ENCODE measurements at places on chromosomes 2 and 18. TPM values are rescaled to one million over a fixed set of nuclear protein-coding genes. Genes with fewer than 3 reads are reported as not detected.

- DNase-seq, result peak; percentile 32
These were observed 211.9 kb downstream of the RBM43 start for GRCh38 chr2:151049746-151050145.

DNA sequence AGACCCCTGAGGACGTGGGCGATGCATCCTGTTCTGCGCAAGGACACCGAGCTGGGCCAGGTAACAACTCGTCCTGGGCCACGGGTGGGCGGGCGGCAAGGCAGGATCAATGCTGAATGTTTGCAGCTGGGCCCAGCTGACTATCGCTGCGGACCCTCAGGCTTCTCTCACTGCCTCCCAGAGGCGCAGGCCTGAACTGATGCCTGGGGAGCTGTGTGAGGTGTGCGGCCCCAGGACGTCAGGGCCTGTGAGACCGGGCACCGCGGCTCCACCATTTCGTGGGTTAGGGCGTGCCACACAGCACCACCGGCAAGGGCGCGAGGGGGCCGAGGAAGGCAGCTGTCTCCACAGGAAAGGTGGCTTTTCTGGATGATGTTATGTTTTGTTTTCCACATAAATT lies 307.4 kb downstream of the NDUFA10 start:
- DNase-seq, result no peak

DNA sequence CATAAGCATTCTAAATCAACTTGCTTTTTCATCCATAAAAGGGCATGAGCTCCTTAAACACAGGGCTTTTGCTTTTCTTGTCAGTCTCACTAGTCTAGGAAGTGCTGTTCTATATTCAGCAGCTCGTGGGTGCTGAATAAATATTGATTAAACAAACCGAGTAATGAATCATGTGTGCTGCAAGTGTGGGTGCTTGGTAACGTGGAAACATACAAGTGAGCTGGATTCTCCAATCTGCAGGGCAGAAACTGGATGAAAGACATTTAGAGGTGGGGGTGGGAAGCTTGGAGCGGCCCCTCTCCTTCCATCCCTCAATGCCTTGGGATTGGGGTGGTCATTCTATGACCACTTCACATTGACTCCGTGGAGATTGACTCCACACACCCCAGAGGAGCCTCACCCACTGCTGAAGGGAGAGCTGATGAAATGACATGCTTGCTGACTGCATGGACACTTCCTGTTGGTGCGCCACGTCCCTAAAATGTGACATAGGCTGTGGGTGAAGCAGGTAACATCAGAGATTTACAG lies 114.6 kb downstream of the DOCK10 start:
- no peak for DNase-seq

- no peak for DNase-seq
These were observed 157.9 kb upstream of the TTC39C start for GRCh38 chr18:23856466-23857163.

DNA sequence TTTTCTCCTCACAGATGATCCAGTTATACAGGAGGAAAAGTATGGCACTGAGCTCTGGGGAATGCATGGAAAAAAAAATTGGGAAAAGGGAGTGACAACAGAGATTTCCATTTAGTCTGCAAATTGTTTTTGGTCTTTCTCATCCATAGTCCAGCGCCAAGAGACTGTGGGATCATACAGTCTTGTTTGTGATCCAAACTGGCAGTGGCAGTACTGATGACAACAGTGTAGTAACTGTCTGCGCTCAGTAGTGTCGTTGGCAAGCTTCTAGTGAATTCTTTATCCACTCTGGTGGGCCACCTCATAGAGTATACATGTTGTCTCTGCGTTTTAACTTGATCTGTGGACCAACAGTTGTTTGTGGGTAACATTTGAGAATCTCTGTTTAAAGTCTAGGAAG lies 37.9 kb downstream of the GALNT1 start:
- no peak for DNase-seq

- DNase-seq, result no peak
These were observed 6.2 kb downstream of the ASAP2 start for GRCh38 chr2:9212661-9213411.

DNA sequence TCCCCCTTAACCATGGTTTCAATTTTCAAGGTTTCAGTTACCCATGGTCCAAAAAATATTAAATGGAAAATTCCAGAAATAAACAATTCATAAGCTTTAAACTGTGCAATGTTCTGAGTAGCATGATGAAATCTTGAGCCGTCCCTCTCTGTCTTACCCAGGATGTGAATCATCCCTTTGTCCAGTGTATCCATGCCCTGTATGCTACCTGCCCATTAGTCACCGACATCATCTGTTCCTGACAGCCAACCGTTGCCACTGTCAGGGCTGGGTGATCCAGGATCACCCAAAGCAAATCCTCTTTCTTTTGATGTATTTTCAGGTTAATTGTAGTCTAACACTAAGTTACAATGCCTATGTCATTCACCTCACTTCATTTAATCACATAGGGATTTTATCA lies 15.7 kb upstream of the OLA1 start:
- DNase-seq, result peak; percentile 76

- DNase-seq, result peak; percentile 14
These were observed 41.2 kb downstream of the RALBP1 start for GRCh38 chr18:9516437-9517064.

DNA sequence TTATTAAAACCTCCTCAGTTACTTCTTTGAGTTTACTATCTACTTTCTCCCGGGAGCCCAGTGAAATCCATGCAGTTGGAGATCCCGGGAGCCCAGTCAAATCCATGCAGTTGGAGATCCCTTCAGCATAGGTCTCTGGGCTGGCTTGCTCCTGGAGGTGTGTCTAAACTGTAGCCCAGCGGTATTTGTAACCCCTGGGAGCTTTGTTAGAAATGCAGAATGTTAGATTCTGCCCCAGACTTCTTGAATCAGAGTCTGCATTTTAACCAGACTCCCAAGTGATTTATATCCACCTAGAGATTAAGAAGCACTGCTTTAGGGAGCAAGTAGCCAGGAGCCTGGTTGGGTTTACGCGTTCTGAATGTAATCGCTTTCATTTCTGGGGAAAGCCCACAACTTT lies 54.5 kb downstream of the ARHGAP28 start:
- no peak for DNase-seq

DNA sequence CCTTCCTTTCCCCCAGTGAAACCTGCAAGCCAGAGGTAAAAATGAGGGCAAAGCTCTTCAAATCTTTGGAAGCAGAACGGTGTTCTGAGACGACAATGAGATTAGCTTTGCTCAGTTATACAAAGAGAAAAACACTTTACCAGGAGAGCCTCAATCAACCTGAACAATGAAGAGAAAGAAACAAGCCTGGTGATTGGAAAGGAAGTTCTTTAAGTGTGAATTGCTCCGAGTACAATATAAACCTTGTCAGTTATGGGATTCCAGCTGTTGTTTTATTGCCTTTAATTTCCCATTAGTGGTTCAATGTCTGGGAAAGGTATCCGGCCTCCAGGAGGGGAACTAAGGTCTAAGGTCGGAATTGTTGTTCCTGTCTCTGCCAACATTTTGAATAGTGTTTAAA lies 901.6 kb downstream of the EPHA4 start:
- DNase-seq, result no peak

GRCh38 chr2:128498589-128498988 lies 179.9 kb upstream of the HS6ST1 start:
- DNase-seq, result no peak

DNA sequence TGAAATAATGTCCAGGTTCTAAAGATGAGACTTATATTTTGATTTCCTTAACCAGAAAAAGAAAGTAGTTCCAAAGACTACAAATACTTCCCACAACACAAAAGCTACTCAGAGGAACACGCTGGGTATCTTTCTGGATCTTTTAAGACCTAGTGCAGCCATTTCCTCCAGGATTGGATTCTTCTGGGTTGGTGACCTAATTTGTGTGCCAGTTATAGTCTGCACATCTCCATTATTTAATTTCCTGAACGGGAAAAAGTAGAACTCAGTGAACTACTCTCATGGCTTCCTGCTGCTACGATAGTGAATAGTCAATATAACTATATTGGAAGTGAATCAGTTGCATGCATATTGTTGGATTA lies 1.5 kb downstream of the TMEM87B start:
- no peak for DNase-seq

DNA sequence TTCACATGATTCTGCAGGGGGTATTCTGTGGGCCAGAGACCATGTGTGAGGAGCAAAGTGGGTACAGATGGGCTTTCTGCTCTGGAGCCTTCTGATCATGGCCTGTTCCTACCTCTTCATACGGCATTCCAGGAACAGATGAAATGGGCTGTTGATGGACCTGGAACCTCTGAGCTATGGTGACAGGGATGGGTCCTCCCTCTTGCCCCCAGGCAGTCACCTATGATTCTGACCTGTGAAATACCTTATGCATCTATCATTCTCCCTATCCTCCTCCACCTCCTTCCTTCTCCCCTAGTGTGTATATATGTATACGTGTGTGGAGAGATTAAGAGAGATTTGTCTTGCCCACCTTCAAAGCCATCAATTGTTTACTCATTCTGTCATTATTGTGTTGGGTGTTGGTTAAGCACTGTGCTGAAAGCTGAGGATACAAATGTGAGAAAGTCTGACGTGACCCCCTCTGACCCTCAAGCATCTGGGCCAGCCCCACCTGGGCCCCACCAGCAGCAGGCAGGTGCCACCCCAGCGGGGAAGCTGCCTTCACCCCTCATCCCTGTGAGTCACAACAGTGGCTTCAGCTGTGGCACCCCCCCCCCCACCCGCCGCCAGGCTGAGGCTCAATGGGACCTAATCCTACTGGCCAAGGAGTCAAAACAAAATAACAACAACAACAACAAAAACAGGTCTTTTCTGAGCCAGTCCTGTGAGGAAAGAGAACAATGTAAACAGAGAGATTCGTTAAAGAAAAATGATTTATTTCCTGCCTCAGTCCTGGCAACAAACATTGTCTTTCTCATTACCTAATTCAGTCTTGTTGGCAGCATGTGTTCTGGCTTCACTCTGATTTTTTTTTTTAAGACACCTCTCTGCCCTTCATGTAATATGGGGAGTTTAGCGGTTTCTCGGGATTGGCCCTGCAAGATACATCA lies 103.8 kb upstream of the CDC42EP3 start:
- DNase-seq, result no peak

GRCh38 chr18:48817021-48817461 lies 133.7 kb downstream of the SMAD7 start:
- no peak for DNase-seq

DNA sequence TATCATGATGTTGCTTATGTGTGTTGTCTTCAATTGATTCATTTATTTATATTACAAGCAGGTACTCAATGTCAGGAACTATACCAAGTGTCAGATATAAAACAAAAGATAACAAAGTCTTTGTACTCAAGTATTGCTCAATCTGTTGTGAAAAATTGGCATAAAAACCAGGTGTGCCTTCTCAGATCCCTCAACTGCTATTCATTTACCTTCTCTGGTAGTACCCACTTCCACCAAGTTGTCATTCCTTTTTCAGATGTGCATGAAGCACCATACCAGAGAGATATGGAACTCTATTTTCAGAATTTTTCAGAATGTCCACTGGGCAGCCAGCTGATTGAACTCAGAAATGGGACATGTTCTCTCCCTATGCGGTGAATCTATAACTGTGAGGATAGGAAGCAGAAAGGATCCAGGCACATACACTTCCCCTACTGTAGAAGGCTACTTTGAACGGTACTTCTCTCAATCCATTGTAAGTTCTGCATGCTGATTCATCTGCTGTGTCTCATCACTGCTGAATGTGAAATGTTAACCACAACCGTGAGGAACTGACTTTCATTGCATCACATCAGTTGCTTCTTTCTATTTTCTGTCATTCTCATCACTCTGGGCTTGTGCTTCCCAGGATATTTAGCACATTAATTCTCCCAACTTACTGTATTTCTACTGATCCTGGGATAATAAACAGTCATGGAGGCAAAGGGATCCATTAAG lies 1621.3 kb downstream of the SUCLG1 start:
- DNase-seq, result no peak

GRCh38 chr18:69774831-69775230 lies 172.8 kb downstream of the CD226 start:
- no peak for DNase-seq

GRCh38 chr2:101820519-101820918 lies 123.0 kb downstream of the MAP4K4 start:
- no peak for DNase-seq

DNA sequence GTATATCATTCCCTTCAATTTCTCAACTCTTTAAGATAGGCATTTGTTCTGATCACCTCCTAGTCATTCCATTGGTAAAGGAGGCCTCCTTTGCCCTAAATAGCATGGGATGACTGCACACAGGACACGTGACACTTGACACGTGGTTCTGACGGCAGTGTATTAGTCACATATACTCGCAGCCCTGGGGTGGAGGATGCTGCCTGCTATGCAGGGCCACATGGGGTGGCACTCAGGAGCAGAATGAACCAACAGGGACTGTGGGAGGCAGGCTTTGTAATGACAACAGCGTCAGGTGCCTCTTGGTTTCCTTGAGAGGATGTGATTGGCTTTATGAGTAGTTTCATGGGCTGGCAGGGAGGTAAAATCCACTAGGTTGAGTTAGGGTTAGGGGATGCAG lies 9.3 kb upstream of the KCNS3 start:
- no peak for DNase-seq

The SOX11 gene
- not detected for total RNA-seq

The SERPINB4 gene
- not detected for total RNA-seq

The PDCD1 gene
- total RNA-seq, result not detected

The SPDYA gene
- total RNA-seq, result 0.75 TPM

The G6PC2 gene
- total RNA-seq, result not detected

The DQX1 gene
- 27.6 TPM for total RNA-seq

The PTGR3 gene
- total RNA-seq, result 13.3 TPM

The CLHC1 gene
- total RNA-seq, result 12.1 TPM

The CAVIN2 gene
- total RNA-seq, result 7.6 TPM

Data from HepG2 (cell line).